Cerebellar nuclear complex (tissue), 1 donor: ENCODE measurements at places on chromosomes 5 and 9.

DNA sequence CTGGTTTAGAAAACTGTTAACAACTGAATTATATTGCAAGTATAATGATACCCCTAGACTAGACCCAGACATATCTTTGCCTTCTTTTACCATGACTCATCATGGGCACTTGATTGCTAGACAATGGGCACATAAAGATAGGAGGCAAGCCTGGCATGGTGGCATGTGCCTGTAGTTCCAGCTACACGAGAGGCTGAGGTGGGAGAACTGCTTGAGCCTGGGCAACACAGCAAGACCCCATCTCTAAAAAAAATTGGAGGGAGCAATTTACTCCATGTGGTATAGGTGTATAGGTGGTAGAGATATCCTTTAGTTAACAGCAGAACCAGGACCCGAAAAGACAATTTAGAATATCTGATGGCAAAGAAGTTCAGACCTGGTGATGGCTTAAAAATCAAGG is 51.6 kb downstream of the ELOVL7 start:
- DNase-seq = no peak

GRCh38 chr9:88692827-88693226 is 157.8 kb downstream of the NXNL2 start:
- DNase-seq = no peak

DNA sequence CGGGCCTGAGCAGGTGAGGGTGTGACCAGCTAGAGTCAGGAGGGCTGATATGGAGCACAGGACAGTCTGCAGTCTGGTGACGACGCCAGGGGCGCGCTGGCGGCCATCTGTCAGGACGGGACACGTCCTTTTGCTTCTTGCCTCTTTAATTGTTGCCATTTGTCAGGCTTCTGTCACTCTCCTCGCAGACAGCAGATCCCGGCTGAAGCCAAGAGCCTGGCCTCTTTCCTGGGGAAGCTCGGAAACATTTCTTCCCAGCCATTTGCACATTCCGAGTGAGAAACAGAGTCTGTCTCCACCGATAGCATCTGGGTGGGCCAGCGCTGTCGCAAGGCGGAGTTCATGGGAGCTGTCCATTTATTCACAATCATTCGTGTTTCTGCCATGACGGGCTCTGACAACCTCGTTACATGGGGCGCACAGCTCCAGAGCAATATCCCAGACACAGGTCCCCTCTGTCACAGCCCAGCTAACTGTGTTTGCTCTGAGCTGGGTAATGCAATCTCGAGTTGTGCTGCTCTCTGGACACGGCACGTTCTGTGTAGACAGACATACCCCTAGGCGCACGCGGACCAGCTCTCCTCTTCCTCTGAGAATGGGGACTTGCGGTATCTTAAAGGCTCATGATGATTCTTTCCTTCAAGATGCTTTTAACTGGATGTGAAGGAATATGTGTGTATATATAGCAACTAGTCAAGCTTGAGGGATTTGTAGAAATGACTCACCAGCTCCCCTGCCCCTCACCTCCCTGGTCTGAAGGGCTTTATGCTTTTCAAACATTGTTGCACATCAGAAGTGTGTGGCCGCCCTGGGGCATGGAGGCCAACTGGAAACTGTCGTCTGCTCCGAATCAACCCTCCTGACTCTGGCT is 105.3 kb upstream of the FCN2 start:
- DNase-seq = no peak

DNA sequence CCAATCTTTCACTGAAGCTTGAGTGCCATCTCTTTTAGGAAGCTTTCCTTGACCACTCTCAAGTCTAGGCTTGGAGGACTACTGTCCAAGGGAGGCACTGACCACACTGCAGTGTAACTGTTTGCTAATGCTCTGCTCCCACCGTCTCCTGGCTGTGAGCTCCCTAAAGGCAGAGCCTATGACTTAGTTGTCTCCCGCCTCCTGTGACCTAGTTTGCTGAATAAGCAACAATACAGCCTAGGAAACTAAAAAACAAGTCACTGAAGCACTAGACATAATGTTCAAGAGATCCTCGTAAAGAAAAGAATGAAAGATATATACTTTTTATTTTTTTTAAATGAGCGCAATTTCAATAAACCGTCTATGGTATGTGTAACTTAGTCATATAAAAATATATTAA is 31.4 kb downstream of the LIX1 start:
- DNase-seq = no peak

- DNase-seq = no peak
Observed at GRCh38 chr9:104895572-104895971, 32.4 kb downstream of the ABCA1 start.

- DNase-seq = no peak
Observed at GRCh38 chr9:132541870-132542830, 40.3 kb upstream of the BARHL1 start.

GRCh38 chr5:74865804-74866595 is at the start of gene FAM169A:
Gene FAM169A, minus strand, starts transcription at chr5:74866387. Its CDS starts 24,711 bp downstream, at chr5:74841676.
- DNase-seq = no peak

GRCh38 chr9:95005278-95006143 is 279.0 kb downstream of the AOPEP start:
- no peak for DNase-seq

DNA sequence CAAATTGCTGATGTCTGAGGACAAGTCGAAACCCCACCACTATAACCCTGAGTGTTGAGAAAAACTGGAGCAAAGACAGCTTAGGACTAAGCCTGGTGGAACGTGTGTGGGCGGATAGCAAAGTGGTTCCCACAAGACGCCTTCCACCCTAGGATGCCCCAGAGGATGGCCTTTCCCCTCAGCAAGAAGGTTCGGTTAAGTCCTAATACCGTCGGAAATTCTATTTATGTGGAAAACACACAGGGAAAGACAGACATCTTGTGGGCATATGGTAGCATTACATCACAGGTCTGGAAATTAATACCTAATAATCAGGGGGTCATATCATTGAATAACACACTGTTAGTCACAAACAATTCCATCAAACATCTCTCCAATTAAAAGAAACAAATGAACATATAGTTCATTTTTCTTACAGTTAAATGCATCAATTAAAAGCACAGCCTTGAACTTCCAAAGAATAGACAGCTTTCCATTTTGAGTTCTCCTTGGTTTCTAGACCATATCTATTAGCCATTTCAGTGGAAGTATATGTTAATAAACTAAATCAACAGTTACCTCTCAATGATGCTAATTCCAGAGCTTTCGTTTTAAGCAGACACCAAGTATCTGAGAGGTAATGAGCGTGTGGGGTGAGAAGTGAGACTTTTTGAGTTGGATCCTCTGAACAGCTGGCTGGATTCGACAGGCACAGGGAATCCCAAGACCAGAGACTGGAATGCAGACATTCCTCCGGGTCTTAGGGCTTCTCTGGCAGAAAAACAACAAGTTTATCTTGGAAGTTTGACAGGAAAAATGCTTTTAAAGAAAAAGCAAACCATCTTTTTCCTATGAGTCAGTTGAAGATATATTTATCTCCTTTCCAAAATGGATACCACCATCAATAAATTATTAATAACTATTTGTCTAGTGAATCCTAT is 2.9 kb upstream of the ICE1 start:
- DNase-seq = peak; percentile 1

- no peak for DNase-seq
Observed at GRCh38 chr5:2511126-2511525, 240.4 kb downstream of the IRX2 start.

GRCh38 chr5:142186857-142187594 is 78.4 kb downstream of the NDFIP1 start:
- DNase-seq = no peak

- no peak for DNase-seq
Observed at GRCh38 chr9:124267271-124267807, 9.6 kb downstream of the NEK6 start.

DNA sequence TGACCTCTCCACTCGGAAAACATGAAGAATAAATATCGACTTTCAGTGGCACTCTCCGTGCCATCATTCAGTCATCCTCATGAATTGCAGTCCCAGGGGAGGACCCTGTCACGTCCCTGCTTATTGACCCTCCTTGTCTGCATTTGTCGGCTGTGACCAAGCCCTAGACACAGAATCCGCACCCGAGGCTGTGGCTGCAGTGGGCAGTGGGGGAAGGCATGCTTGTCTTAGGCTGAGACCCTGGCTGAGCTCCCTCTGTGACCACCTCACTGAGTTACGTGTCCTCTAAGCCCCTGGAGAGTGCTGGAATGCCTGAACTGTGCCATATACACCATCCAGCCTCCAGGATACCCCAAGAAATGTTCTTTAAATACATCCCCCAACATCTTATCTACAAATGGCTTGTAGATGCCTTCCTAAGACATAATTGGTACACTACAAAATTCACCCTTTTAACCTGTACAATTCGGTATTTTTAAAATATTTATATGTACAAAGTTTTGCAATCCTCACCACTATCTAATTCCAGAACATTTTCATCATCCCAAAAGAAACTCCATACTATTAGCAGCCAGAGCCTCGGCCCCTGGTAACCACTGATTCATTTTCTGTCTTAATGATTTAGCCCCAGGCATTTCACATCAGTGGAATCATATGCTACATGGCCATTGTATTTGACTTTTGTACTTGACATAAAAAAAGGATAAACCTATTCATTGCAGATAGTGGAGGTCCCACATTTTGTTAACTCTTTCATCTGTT is 80.8 kb upstream of the ICE1 start:
- no peak for DNase-seq

- DNase-seq = no peak
Observed at GRCh38 chr9:71909887-71910649, 925 bp downstream of the ABHD17B start.

GRCh38 chr9:79928661-79929223 is 357.0 kb downstream of the TLE4 start:
- peak; percentile 18 for DNase-seq

GRCh38 chr5:78589923-78590322 is 58.6 kb downstream of the LHFPL2 start:
- no peak for DNase-seq

DNA sequence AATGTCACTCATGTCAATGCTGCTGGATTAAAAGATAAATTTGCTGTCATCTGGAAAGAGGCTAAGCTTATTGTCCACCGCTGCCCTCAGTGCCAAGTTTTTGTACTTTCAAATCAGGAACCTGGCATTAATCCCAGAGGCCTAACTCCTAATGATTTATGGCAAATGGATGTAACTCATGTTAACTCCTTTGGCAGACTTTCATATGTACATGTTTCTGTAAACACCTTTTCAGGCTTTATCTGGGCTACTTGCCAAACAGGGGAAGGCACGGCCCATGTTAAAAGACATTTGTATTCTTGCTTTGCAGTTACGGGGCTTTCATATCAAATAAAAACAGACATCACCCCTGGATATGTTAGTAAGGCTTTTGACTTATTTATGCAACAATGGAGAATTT is 608.0 kb upstream of the ACO1 start:
- DNase-seq = no peak

DNA sequence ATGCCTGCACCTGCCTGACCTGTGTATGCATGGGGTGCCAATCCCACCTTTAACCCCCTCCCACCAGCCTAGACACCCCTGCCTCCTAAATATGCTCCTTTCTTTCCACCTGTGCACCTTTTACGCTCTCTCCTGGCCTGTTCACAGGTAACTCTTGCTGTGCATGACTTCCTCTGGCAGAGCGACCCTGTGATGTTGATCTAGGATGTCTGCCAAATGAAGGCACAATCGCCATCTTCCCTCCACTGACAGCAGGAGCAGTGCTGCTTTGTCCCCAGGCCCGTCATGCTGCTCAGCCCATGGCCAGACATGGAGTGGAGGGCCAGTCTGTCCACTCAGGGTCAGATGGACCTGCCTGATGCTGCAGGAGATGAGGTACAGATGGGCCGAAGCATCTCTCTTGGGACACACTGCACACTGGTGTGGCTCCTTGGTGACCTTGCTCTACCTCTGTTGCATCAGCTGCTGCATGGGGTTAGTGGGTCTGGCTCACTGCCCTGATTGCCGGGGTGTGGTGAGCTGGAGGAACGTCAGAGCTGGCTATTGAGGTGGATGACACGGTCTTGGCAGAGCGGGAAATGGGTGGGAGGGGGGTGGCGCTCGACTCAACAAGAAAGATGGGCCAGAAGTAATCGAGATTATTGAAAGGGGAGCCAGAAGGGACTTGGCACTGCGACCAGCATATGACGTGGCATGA is 101.7 kb upstream of the PITX1 start:
- no peak for DNase-seq

GRCh38 chr9:38213631-38214299 is 144.7 kb upstream of the SHB start:
- DNase-seq = no peak

GRCh38 chr9:84974855-84975254 is 305.3 kb downstream of the NTRK2 start:
- no peak for DNase-seq

DNA sequence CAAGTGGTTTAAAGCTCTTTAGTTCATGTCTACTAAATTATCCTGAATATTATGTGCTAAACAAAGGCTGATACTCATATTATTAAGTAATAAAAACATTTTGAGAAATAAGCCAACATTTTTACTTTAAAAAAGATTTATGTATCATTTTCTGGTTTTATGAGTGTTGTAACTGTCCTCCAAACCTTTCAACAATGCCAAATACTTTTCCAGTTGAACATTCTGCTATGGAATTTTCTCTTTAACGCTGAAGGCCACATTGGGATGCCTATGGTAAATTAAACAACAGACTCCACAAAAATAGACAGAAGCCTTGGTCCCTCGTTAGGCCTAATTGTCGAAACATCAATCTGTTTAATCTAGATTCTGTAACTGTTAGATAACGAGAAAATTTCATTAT is 131.3 kb downstream of the GLIS3 start:
- no peak for DNase-seq

- DNase-seq = no peak
Observed at GRCh38 chr5:13034061-13034460, 910.4 kb downstream of the DNAH5 start.

DNA sequence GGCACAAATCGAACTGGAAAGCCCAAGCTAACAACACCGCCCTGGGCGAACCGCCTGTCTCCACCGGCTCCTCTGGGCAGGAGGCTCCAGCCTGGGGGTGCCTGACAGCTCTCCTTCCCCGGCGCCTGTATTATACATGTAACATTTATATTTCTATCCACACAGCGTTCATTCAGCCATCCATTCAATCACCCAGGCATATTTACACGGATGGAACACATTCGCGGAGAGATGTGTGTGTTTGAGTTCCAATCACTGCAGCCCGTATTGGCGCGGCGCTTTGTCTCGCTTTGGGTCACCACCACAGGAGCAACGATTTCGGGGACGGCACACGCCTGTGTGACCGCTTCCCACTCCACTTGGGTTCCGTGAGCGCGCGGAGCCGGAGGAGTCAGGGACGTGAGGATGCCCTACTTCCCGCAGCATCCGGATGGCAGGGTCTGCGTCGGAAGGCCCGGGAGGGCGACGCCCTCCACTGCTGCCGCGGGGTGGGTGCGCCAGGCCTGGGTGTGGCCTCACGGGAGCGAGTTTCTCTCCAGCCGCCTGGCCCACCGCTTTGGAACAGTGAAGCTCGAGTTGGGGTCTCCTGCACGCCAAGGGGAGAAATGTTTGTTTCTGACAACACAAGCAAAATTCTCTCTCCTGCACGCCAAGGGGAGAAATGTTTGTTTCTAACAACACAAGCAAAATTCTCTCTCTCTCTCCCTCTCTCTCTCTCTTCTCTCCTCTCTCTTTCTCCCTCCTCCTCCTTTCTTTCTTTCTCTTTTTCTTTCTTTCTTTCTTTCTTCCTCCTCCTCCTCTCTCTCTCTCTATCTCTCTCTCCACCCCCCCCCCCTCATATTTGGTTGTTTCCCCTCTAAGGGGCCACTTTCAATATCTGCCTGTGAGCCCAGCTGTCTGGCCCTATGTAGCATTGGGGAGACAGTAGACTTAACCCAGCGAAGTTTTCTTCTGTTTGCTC is 1.1 kb upstream of the SV2C start:
- DNase-seq = no peak

- no peak for DNase-seq
Observed at GRCh38 chr5:174399411-174399810, 325.0 kb upstream of the MSX2 start.

- no peak for DNase-seq
Observed at GRCh38 chr9:134966270-134966669, 48.6 kb upstream of the FCN1 start.
